ENCODE measurements at places on chromosomes 7 and 10. TPM values are rescaled to one million over a fixed set of nuclear protein-coding genes. Genes with fewer than 3 reads are reported as not detected.

GRCh38 chr10:1328161-1328823 lies 272.1 kb downstream of the WDR37 start:
- no peak overlapping the region for H3K4me3 ChIP-seq
- peaks cover 7% of the 10 kb centered on the region for H3K27me3 ChIP-seq
- no peak overlapping the region for H3K27ac ChIP-seq

DNA sequence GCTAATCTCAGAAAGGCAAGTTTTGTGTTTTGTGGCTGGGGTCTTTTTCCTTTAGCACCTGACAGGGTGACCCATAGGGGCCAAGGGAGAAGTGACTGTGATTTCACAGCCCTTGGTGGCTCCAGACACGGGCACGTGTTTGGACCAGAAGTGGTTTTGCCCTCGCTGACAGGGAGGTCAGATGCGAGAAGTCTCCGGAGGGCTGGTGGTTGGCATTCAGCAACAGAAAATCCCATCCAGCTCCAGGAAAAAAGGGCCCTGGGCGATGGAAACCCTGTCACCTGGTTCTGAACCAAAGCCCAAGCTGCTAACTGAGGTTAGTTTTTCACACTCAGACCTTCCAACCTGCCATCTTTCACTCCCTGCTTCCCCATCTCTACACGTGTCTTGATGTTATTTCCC lies 272.9 kb downstream of the TRIL start:
- peaks cover 25% of the 10 kb centered on the region for H3K4me1 ChIP-seq
- H3K27ac ChIP-seq: peak overlapping the region; percentile 85
- peak; percentile 73 for DNase-seq
- H3K4me3 ChIP-seq: peak overlapping the region; percentile 47
- H3K27me3 ChIP-seq: no peaks in the 10 kb centered on the region

DNA sequence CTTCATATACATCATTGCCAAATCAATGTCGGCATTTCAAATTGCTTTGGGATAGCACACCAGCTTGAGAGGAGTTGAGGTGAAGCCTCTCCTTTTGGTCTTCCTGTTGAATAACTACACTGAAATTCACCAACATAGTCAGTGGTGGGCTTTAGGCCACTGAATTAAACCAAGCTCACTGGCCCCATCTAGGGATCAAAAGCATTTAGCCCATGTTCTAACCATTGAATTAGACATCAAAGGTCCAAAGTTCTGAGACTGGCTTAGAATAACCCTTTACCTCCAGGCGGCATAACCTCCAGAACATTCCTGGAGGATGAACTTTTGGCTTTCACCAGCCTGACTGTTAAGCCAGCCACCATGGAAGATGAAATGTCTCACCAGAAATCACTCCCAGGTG lies 54.6 kb downstream of the BPGM start:
- H3K36me3 ChIP-seq: no peaks in the 10 kb centered on the region
- H3K4me3 ChIP-seq: no peak overlapping the region
- no peaks in the 10 kb centered on the region for H3K27me3 ChIP-seq
- peaks cover 21% of the 10 kb centered on the region for H3K4me1 ChIP-seq
- DNase-seq: no peak

DNA sequence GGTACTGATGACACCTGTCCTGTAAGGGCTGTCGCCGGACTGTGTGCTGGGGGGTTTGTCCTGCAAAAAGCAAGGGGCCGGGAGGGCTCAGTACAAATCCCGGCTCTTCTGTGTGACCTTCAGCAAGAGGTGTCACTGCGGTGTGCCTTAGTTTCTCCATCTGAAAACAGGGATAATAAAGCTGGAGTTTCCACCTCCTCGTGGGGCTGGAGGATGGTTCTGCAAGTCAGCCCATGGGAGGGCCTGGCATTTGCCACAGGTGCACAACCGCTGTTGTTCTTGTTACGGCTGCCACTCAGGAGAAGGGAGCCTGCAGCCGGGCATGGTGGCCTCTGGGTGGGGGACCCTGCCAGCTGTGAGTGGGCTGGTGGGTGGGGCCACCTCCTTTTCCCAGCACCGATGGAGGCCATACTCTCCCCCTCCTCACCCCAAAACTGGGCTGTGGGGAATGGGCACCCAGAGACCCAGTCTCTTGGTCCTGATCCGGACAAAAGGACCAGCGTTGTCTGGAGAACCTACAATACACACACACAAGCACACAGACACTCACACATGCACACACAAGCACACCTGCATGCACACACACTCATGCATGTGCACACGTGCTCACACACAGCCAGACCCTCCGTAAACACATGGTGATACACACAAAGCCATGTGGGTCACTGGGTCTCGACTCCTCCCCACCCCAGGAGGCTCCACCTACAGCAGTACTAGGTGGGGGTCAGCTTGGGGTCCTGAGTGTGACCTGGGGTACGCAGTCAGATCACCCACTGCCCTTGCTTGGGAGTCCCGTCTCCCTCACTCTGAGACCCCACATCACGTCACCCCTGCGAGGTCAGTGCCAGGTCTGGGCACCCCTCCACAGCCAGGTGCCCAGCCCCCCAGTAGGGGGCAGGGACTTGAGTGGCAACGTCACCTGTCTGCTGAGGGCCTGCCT lies 34.1 kb downstream of the ELFN1 start:
- H3K4me1 ChIP-seq: no peaks in the 10 kb centered on the region
- no peak overlapping the region for H3K4me3 ChIP-seq
- DNase-seq: no peak
- no peaks in the 10 kb centered on the region for H3K36me3 ChIP-seq
- H3K27ac ChIP-seq: no peak overlapping the region

GRCh38 chr10:44572146-44572545 lies 187.2 kb upstream of the CXCL12 start:
- no peaks in the 10 kb centered on the region for H3K36me3 ChIP-seq
- H3K27me3 ChIP-seq: no peaks in the 10 kb centered on the region
- no peak for DNase-seq
- H3K4me1 ChIP-seq: no peaks in the 10 kb centered on the region

DNA sequence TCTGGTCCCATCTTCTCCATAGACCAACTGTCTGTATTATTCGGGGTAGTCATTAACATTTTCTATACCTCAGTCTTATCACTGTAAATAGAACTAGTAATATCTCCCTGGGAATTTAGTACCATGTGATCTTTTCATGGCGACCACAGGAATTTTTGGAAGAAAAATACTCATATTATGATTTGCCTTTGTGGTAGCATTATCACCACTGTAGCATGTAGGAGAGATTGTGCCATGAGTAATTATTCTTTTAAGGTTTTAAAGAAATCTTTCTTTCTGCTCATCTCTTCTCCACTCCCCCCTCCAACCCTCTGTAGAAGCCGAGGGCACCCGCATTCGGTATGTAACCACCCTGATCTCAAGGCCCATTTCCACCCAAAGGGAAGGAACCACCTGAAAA lies 25.0 kb downstream of the ZNF365 start:
- no peaks in the 10 kb centered on the region for H3K36me3 ChIP-seq
- no peaks in the 10 kb centered on the region for H3K4me1 ChIP-seq
- DNase-seq: no peak

Gene CPEB3
- polyA plus RNA-seq: 2.3 TPM

Gene SYT15B
- 0.69 TPM for polyA plus RNA-seq

Gene PLXNA4
- 1.2 TPM for polyA plus RNA-seq

Gene FAM25C
- polyA plus RNA-seq: not detected

Gene DNAJC12
- polyA plus RNA-seq: 51.1 TPM

Gene ADAM8
- 1.2 TPM for polyA plus RNA-seq

Data from sigmoid colon (tissue), 7 donors.